ENCODE measurements at places on chromosomes 13 and 19.

DNA sequence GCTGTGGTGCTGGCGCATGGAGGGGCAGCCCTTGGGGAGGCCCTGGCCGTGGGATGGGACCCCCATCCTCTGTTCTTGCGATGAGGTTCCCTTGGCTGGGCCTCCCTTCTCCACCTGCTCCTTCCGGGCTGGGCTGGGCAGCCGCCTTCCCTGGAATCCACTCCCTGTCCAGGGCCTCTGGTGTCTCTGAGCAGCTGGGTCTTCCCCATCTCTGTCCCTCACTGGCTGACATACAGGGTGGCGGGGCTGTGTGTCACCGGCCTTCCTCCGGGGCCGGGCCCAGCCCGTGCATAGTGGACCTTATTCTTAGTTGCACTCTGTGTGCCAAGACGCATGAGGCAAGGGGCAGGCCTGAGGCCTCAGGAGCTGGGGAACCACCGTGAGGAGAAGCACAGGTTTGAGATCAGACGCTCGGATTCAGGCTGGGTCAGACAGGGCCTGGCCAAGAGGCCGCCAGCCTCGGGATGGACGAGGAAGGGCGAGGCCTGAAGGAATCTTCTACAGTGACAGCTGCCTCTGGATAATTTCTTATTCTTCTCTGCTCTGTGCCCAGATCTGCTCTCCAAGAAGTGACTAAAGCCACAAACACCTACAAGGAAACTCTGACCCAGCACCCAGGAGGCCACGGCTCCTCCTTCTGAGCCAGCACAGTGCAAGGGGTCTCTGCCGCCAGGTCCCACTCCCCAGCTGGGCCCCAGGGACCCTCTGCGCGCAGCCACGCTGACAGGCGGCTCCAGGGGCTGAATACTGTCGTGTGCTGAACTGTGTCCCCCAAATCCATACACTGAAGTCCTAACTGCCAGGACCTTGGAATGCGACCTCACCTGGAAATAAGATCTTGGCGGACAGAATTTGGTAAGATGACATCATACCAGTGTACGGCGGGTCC is 11.0 kb downstream of the SGTA start:
- no peak for DNase-seq

DNA sequence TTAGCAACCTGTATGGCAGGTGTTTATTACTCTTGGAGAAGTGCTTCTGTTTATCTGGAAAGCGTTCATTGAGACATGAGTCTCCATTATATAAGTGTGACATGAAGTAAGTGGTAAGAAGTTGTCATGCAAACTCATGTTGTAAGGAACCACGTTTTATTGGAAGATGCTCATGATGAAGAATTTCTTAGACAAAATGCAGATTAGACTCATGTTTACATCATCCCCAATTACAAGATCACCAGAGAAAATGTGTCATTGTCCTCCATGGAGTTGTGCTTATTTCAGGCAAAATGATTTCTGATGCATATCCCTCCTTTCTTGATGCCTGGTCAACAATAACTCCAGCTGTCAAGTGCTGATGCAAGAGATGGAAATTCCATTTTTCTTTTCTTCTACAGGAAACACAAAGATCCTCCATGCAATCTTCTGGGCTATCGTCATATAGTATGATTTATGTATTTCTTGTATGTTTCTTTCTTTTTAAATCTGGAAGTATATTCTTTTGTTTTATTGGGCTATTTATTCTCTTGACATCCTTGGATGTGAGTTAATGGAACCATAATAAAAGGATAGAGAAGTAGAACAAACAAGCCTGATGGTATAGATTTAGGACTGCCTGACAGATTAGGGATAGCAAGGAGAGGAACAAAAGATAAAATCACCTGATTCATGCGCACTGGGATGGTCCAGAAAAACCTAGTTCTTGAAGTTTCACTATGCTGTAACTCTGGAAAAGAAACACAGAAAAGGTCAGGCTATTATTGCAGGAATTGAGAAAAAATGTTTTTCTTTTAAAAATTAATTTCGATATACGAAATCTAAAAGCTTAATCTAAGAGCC is 50.7 kb upstream of the DIAPH3 start:
- DNase-seq = no peak

GRCh38 chr19:45667620-45668341 is at the start of gene GIPR:
Gene GIPR (plus strand): TSS chr19:45668221. CDS start chr19:45669521, 1,300 bp downstream.
- no peak for DNase-seq

DNA sequence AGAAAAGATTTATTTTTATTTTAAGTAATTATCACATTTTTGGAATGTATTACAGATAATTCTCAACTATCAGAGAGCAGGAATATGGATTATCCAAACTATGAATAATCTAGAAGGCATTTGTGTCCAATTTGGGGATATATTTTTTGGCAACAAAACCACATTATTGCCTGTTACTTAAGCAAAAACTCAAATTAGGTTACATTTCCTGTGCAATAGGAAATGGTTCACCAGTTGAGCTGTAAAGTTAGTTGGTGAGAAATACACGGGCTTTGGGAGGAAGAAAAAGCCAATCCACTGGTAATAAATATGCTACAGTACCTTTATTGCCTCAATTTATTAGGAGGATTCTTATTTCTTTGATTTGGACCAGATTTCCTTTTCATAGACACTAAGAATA is 1075.2 kb downstream of the PCDH9 start:
- no peak for DNase-seq

DNA sequence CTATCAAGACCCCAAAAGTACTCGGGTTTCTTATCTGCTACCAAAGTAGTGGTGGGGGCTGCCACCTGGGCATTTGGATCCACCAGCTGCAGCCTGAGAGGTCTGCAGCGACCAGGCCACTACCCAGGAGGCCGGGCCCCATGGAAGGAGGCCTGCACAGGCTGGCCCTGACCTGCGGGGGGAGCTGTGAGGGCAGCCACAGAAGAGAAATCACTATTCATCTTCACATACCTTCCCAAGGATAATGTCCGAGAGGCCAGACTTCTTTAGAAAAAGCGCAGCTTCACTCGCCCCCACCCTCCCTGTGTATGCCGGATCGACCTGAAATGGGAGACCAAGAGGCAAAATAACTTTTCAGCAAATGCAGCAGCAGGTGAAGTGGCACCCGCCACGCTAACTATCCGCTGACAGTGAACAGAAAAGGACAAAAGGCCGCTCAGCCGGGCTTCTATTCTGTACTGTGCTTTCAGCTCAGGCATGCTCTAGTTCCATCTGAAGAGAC is 30.1 kb downstream of the EPS15L1 start:
- no peak for DNase-seq

DNA sequence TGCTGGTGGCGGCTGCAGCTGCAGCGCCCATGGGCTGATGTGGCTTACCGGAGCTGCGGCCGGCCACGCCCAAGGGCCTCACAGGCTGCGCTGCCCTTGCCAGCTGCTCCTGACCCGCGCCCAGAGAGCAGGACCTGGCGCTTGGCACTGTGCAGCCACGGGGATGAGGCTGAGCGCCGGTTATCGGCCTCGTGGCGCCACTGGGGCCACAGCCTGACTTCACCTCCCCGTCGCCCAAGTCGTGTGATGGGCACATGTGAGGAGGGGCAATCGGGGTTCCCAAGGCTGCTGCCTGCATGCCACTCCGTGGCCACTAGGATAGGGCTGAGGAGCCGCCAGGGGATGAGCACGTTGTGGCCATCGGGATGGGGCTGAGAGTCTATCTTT is 77.2 kb upstream of the PABPC3 start:
- DNase-seq = no peak

DNA sequence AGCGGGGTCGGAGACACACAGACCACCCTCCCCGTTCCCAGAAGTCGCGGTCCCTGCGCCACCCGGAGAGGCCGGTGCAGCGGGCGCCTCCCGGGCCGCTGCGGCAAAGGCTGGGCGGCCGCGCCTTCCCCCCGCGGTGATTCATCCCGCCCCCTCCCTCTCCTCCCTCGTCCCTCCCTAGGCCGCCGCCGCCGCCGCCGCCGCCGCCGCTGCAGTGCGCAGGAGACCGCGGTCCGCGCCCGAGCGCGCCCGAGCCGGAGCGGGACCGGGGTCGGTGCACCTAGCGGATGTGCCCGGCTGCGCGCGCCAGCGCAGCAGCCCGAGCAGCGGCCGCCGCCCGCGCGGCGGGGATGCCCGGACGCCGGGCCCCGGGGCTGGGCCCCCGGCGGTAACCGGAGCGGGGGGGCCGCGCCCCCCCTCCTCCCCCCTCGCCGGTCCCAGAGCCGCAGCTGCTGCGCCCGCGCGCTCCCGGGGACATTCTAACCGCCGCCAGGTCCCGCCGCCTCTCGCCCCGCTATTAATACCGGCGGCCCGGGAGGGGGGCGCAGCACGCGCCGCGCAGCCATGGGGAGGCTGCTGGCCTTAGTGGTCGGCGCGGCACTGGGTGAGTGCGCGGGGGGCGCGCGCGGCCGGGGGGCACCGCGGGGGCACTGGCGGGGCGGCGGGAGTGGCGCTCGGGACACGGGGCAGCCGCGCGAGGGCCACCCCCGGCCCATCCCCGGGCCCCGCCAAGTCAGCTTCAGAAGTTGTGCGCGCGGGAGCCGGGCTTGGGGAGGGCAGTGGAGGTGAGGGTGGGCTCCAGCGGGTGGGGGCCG is at the start of gene SCN1B:
SCN1B (plus strand) TSS at position 214 of the 815 bp plus-strand sequence; CDS start at position 565, 351 bp downstream.
- no peak for DNase-seq

- DNase-seq = no peak
Measured at GRCh38 chr19:4429256-4429655, 26.8 kb downstream of the CHAF1A start.

GRCh38 chr13:78393286-78394142 is 209.8 kb downstream of the POU4F1 start:
- no peak for DNase-seq

DNA sequence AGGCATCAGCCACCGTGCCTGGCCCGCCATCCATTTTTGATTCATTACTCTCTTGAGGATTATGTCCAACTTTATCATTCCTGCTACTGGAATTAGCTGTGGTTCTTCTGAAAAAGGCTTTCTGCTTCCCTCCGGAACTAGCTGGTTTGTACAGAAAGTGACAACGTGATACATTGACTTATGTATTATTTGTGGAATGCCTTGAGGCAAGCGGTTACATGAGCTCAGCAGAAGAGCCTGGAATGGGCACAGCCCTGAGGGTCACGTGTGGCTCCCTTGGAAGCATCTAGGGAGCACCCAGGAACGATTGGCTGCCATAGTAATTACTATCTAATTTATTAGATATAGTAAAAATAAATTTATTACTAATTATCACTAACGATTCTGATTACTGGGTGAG is 14.4 kb upstream of the RETN start:
- no peak for DNase-seq

DNA sequence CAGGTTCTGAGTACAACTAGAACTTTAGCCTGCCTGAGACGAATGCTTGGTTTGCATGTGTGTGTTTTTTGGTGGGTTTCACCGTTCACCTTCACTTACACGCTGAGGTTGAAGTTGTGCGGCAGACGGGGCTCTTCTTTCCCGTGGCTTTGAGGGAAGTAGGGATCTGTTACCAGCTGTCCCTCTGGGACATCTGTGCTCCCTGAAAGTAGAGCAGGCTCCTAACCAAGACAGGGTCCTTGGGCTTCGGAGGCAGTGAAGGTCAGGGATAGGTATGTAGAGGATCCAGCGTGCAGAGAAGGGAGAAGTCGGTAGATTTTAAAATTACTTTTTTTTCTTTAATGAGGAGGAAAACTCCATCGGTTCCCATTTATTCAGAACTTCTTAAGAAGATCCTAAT is 48.7 kb downstream of the ZNF536 start:
- DNase-seq = no peak

DNA sequence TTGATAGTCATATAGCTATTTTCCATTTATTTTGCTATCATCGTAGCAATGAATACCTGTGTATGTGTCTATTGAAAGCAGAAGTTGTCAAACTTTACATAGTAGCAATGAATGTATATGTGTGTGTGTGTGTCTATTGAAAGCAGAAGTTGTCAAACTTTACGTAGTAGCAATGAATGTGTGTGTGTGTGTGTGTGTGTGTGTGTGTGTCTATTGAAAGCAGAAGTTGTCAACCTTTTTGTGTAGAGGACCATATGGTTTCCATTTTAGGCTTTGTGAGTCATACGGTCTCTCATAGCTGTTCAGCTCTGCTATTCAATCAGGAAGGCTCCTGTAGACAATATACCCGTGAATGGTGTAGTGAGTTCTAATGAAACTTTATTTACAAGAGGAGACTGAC is 20.8 kb downstream of the NLRP4 start:
- no peak for DNase-seq

DNA sequence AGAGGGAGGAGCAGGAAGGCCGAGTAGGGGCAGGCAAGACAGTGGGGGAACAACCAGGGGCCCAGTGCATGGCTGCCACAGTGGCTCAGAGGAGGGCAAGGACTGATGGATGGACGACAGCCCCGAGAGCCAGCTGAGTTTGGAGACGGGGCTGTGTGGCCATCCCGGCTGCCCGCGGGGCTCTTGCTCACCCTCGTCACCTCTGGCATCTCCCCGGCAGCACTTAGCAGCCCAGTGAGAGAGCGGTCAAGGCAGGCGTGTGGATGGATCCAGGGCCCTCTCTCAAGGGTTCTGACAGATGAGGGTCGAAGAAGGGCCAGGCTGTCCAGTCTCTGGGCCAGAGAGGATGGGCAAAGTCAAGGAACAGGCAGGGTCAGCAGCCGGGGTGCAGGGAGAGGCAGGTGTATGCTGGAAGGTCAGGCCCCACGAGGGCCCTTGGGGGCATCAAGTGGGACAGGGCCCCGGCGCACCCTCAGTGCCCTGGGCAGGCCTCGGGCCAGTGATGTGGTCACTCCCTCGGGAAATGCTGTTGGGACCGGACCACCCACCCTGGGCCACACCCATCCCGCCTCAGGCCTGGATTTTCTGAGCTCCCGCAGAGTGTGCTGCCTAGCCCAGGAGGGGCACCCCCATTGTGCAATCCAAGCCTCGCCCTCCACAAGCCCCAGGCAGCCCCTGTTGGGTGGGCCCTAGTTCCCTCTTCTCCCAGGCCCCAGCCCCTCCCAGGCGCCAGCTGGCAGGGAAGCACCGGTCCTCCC is 56.4 kb upstream of the TPM4 start:
- no peak for DNase-seq

- no peak for DNase-seq
Measured at GRCh38 chr13:90502762-90503161, 844.7 kb upstream of the MIR17HG start.

- no peak for DNase-seq
Measured at GRCh38 chr13:111899714-111900389, 167.1 kb upstream of the SOX1 start.

GRCh38 chr13:73248711-73249580 is 190.1 kb downstream of the KLF5 start:
- DNase-seq = no peak

DNA sequence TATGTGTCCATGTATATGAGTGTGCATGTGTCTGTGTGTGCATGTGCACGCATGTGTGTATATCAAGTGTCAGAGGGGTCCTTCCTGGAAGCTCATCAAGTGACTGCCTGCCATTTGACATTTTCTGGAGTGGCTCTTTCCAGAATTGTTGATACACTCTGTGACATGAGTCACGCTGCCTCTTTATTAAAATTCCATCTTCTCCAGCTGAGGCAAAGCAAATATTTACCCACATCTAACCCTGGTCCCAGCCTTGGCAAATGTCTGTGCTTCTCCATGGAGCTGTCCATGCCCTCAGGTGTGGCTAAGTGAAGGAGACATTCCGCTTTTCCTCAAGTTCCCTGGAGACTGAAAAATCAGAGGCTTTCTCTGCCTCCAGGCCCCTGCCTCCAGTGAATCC is 88.2 kb upstream of the MBNL2 start:
- DNase-seq = no peak

Measured in right renal cortex interstitium (tissue), 3 donors.